ENCODE measurements at places on chromosomes 3 and 15. TPM values are rescaled to one million over a fixed set of nuclear protein-coding genes. Genes with fewer than 3 reads are reported as not detected.
A peak's percentile ranks its signal among the peaks of the same experiment; 100 is the strongest.

DNA sequence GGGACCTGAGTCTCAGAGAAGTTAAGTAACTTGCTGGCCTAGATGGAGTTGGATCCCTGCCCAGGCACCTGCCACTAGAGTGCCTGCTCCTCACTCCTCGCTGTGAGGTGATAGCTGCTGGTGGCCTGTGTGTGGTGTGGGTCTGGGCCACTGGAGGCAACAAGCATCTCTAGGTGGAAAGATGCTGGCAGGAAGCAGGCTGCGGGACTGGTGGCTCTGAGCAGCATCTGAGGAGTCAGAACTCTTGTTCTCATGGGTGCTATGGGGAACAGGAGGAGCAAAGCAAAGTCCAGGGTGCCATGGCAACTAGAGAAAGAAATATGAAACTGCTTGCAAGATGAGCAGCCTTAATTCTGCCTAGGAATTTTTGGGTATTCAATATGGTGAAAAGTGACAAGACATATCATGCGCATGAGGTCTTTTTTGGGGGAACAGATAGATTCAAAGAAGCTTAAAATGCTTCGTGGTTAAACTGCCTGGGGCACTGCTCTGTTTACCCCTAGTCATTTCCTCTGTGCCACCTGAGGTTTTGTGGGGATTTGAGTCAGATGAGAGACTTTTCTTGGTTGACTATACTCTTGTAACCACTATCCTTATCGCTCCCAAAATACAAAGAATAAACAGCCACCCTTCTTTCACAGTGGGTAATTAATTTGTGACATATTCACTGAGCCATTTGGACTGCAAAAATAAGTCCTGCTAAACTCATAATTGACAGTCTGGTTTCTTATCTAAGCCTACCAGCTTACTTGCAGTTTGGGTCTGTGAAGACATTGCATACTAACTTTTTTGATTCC lies 50.3 kb downstream of the MED12L start:
- DNase-seq: no peak

GRCh38 chr15:64009798-64010261 lies 36.5 kb downstream of the DAPK2 start:
- DNase-seq: no peak

GRCh38 chr15:69804786-69805185 lies 292.9 kb downstream of the TLE3 start:
- DNase-seq: no peak

DNA sequence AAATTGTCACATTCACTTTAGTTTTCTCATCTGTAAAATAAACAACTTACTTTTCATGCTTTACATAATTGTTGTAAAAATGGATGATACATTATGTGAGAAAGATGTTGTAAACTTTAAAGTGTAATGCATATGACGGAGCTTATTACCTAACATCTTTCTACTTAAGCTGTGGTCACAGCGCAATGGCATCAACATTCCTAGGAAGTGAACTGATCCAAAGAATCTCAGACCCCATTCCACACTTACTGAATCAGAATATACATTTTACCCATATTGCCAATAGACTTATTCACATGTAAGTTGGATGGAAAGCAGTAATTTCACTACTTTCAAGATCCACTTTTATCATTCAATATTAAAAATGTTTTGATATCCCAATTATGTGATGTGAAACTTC lies 497.5 kb downstream of the FGF12 start:
- no peak for DNase-seq

Gene SH2D7
- 0.12 TPM for polyA plus RNA-seq

Gene C3orf85
- not detected for polyA plus RNA-seq

Gene LDHAL6B
- polyA plus RNA-seq: 0.12 TPM

DNA sequence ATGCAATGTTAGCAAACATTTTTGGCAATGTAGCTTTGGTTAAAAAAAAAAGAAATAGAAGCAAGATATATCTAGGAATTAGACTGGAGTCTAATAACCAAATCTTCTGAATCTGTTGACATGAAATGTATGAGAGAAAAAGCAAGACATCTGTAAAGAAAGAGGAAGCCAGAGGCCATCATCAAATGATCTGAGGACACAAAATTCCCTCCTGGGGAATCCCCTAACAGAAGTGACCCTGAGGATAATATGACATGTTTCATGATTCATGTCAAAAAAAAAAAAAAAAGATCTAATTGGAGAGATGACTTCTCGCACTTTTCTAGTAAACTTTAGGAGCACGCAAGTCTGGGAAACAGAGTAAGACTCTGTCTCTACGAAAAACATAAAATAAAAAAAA lies 70.9 kb downstream of the IMPG2 start:
- no peak for DNase-seq

Gene GASK1A
- 6.1 TPM for polyA plus RNA-seq

DNA sequence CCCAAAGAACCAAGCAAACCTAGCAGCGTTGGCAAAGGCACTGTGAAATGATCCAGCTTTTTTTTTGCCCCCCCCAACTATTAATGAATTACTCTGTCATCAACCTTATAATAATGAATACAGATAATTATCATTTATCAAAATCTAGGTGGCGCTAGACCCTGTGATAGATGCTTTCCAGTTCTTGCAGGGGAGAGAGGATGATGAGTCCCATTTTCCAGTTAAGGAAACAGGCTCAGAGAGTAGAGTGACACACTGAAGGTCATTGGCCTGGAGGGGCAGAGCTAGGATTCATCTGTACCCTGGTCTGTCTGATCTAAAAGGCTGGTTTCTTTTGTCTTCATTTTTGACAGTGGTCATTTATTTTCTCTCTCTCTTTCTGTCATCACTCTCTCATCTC lies 5.0 kb downstream of the ACOX2 start:
- DNase-seq: no peak

DNA sequence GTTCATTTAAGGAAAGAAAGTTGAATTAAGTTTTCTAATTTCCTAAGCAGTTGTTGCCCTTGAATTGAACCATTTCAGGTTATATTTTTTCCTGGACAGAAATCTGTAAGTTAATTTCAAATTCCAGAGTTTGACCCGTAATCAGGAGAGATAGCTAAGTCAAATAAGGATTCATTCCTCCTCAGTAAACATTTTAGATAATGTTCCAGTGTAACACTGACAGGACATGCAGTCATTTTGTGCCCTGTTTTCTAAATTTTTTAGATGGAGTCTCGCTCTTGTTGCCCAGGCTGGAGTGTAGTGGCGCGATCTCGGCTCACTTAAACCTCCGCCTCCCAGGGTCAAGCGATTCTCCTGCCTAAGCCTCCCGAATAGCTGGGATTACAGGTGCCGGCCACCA lies 371.7 kb downstream of the DIPK2A start:
- no peak for DNase-seq

Gene SNX33
- 14.2 TPM for polyA plus RNA-seq

GRCh38 chr3:112640276-112640929 lies 540 bp downstream of the CCDC80 start:
- DNase-seq: peak; percentile 53

DNA sequence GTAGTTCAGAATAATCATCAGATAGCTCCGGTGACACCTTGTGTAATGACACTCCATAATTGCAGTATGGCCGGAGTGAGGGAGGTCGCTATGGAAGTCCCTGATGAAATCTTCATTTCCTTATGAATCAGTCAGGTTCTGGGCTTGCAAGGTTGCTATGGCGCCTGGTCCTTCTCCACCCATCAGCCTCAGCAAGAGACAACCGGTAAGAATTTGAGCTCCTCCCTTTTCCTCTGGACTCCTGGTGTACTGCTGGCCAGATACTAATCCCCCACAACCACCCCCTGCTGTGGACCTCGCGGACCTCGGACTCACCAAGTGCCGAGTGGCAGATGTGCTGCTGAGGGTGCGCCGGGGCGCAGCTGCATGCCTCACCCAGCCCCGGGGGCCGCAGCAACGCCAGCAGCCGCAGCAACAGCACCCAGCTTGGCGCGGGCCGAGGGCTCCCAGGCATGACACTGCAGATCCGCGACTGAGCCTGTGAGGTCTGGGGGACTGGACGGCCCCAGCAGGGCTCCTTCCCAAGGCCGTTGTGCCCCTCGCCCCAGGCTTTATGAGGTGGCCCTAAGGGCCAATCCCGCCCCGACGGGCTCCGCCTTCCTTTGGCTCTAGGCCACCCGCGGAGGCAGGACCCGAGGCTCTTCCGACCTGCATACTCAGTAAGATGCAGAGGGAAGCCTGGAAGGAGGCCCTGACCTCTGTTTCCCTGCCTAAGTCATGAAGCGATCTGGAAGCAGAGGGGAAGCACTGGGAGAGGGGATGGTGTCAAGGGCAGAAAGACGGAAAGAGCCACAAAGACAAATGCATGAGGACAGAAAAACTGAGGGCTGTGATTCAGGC lies at the start of gene TIMP4:
TIMP4 (minus strand) TSS at position 526 of the 840 bp plus-strand sequence; CDS start at position 454, 72 bp downstream.
- no peak for DNase-seq

Gene DNASE1L3
- polyA plus RNA-seq: 0.61 TPM

Gene PBRM1
- 52.6 TPM for polyA plus RNA-seq

GRCh38 chr15:99016680-99017321 lies 9.2 kb upstream of the PGPEP1L start:
- peak; percentile 70 for DNase-seq

GRCh38 chr15:81595752-81596151 lies 221.7 kb upstream of the TMC3 start:
- no peak for DNase-seq

DNA sequence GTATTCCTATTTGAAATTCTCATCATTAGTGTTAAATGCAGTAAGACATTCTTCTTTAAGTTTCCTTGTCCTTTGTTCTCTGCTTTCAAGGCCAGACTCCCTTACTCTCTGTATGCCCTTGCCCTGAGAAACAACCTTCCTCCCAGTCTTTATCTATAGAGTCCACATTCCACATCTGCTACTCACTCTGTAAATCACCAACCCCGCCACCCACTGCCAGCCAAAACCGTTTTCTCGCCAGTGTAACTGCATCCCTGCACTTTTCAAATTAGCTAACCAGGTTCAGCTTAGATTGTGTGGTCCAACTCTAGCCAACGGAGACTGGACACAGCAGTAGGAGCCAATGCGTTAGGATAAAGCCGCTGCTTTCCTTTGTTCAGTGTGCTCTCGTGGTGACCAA lies 402.4 kb upstream of the PDZRN3 start:
- no peak for DNase-seq

DNA sequence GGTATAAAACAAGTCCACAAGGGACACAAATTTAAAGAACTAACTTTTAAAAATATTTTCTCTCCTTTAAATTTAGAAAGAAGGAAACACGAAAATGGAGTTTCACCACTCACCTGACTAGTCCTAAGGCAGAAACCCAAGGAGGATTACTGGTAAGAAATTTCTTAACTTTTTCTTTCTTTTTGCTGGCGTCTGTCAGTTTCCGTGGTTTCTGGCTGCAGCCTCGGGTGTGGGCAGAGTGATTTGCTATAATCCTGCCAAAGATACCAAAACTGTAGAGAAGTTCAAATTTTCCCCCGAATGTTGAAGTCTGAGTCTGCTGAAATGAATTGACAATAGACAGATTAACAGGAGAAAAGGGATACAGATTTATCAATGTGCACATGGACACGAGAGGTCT lies 843.6 kb upstream of the ALCAM start:
- no peak for DNase-seq

DNA sequence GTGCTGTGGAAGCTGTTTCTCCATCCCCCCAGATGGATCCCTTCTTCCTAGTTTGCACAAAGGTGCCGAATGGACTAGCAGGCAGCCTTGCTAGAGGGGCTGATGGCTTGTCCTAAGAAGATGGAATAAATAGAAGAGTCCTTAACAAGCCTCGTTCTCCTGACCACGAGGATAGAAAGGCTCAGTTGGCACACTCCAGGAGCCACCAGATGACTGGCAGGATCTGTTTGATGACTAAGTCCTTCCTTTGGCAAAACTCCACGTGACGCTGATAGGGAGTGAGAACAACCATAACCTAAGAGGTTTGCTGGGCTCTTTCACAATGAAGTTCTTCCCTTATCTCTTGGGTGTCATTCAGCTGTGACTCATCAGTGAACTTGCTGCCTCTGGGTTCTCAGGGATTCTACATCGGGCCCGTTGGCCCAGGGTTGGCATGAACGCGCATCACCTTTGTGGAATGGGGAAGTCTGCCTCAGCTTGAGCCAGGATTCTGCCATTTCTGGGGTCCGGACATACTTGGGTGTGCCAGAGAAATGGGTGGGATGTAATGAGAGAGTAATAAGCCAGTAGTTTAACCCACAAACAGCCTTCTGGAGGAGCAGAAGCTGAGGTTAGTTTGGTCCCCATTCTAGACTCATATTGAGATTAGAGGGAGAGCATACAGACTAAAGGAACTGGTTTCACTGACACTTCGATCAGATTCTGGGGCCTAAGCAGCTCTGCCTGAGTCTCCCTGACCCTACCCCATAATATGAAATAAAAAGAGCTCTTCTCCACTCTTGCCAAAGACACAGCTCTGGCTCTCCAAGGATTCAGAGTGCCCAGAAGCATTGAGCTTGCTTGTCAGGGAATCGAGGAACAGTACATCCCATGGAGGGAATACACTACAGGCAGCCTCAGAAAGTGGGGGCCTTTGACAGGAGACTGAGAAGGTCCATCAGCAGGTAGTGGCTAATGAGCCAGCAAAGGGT lies 2.0 kb upstream of the MELTF start:
- DNase-seq: peak; percentile 31

- DNase-seq: no peak
These were observed 753.1 kb upstream of the CCDC54 start for GRCh38 chr3:106624154-106624553.

GRCh38 chr15:101122266-101122665 lies 129.6 kb downstream of the CHSY1 start:
- no peak for DNase-seq

Gene PRSS50
- polyA plus RNA-seq: not detected

DNA sequence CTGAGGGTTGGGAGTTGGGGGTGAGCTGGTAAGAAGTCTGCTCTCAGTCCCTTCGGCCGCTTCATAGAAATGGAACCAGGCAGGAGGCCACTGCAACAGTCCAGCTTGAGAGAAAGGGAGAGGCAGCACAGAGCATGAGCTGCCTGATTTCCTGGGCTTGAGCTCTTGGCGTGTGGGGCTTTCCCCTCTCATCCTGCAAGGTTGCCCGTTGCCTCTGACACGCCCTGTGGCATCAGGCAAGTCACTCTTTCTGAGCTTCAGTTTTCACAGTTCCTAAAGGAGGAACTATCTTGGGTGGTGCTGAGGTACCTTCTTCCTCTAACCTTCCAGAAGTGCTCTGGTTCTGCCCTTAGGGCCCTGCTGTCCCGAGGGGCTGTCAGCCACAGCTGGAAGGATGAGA lies 4.9 kb downstream of the MESP2 start:
- no peak for DNase-seq

GRCh38 chr3:188133646-188134045 lies 20.3 kb upstream of the LPP start:
- DNase-seq: no peak

DNA sequence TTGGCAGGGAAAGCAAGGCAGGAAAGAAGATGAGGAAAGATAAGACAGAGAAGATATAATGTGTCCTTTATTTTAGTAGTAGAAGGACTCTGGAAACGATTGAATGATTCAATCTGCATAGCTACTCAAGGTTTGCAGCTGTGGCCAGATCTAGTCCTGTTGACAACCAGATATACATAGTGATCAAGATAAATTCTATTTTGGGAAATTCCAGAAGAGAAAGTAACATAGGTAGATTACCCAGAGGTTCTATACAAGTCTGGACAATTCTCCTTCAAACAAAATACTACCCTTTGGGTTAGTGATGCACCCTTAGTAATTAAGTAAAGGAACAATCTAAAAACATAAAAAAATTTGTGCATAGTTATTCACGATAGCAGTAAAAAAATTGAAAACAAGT lies 9.4 kb downstream of the TERC start:
- DNase-seq: no peak

GRCh38 chr3:24119321-24119751 lies 174.2 kb downstream of the NR1D2 start:
- DNase-seq: no peak

All from hindlimb muscle (tissue), 1 donor.